HS-5 (cell line): ENCODE measurements at places on chromosomes 2 and 18.

- DNase-seq, result no peak
Measured at GRCh38 chr2:28607730-28608499, 112.1 kb downstream of the PLB1 start.

DNA sequence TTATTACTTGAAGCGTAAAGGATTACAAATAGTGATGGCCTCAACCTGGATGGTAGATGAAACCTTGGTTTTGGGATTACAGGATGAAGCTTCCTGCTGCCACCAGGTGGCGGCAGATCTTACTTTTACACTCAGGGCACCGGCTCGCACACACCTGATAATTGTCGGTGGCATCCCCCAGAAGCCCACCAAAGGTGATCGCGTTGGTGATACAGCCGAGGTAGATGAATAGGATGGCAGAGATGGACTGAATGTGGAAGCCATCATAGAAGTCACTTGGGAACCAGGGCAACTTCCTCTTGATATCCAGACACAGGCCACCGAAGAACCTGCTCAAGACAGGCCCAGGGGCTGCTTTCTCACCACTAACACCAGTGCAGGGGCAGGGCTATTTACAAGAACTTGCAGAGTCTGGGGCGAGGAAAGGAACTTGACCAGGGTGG lies 51.8 kb downstream of the MTHFD2 start:
- peak; percentile 15 for DNase-seq

- no peak for DNase-seq
Measured at GRCh38 chr2:158487419-158487818, 30.7 kb downstream of the PKP4 start.

DNA sequence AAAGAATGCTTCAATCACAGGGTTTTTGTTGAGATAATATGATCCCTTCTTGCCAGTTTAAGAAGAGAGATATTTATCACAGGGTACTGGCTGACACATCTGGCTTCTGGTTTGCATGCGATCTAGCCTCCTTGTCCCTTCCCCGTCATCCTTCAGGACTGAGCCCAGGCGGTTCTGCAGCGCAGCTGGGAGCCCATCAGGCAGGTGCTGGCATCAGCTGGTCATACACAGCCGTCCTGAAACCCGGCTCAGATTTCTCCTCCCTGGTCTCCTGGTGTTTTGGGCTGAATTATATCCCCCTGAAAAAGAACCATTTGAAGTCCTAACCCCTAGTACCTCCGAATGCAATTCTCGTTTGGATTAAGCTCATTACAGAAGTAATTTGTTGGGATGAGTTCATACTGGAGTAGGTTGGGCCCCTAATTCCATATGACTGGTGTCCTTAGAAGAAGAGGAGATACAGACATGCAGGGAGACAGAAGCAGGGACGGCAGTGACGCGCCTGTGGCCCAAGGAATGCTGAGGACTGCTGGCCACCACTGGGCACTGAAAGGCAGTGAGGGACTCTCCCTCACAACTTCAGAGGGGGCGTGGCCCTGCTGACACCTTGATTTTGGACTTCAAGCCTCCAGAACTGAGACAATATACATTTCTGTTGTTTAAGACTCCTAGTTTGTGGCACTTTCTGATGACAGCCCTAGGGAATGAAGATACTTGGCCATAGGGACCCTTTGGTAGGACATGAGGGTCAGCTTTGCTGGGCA lies 83.9 kb upstream of the ODC1 start:
- no peak for DNase-seq

DNA sequence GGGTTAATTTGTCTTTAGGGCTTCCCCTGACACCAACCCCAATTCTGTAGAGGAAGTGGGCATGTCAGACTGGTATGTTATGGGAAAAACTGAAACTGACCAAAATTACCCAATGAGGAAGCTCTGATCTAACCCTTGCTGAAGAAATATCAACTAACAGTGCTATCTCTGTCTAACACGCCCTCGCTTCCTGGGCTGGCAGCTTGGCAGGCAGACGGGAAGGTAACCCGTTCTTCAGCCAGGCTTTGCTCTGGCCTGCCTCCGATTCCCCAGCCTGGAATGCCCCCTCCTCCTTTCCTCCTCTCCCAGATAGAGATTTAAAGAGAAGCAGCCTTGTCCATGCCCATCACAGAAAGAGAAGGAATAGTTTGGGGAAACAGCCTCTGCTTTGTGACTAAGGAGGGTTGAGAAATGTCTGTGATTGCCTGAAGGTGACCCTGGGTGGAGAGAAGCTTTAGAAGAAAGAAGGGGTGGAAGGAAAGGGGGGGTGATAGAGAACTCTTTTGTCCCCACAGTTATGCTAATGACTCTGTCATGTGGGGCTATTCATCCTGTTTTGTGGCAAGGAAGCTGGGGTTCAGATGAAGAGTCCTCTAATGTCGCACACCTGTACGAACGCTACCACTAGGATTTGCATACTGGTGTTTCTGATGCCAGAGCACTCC lies 15.4 kb downstream of the HK2 start:
- DNase-seq, result no peak

DNA sequence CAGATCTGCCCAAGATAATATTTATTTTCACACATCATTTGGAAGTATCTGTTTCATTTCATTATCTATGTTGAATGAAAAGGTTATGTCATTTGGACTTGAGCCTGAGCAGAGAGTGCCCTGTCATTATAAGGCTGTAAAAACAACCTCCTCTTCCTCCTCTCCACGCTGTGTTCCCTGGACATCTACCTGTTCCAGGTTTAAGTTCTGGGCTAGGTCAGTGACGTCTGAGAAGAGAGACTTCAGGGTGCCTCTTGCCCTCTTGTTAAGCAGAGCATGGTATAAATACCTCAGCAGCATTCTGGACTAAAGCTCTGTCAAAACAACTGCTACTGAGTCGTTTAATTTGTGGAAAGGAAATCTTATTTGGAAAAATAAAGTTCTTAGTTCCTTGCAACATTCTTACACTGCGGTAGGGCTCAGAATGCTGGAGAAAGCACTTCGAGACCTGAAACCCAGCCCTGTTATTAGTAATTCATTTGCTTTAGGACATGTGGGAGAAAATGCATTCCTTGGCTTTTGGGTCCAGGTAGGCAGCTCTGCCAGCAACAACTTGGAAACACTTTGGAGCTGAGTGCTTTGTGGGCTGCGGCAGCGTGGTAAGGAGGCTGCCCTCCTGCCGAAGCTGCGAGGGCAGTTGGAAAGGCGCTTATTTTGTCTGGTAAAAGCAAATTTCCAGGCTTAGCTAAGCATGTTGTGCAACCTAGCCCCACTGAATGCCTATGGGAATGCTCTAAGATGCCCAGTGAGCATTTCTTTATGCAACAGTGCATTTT lies 91.8 kb upstream of the NEDD4L start:
- DNase-seq, result no peak

DNA sequence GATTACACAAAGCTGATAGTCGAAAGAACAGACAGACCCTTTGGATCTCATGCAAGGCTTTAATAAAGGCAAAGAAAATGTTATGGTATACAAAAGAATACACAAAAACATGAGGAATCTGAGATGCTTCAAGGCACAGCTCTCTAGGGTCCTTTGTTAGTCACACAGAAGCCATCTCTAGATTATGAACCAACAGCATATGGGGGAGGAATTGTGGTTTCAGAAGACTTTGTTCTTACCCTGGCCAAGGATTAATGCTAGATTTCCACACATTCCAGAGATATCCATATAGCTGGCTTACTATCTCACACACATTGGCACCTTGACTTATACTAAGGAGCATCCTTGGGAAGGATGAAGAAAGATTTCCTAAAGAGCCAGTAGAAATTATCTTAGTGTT lies 206.1 kb downstream of the GULP1 start:
- no peak for DNase-seq

- DNase-seq, result peak; percentile 62
Measured at GRCh38 chr2:43737097-43737854, 36.6 kb upstream of the DYNC2LI1 start.

DNA sequence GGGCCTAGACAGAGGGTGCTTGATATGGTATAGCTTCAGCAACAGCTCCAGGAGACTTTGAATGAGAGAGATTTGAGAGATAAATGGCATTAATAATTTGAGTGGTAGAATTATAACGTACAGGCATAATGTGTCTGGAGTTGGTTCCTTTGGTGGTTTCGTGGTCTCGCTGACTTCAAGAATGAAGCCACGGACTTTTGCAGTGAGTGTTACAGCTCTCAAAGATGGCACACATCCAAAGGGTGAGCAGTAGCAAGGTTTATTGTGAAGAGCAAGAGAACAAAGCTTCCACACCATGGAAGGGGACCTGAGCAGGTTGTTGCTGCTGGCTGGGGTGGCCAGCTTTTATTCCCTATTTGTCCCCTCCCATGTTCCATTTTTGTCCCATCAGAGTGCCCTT lies 23.1 kb downstream of the PDCD1 start:
- no peak for DNase-seq
